Activated CD4-positive, alpha-beta memory T cell treated with anti-CD3 and anti-CD28 coated beads for 36 hours (primary cell): ENCODE measurements at places on chromosomes 3 and 15. TPM values are rescaled to one million over a fixed set of nuclear protein-coding genes. Genes with fewer than 3 reads are reported as not detected.

DNA sequence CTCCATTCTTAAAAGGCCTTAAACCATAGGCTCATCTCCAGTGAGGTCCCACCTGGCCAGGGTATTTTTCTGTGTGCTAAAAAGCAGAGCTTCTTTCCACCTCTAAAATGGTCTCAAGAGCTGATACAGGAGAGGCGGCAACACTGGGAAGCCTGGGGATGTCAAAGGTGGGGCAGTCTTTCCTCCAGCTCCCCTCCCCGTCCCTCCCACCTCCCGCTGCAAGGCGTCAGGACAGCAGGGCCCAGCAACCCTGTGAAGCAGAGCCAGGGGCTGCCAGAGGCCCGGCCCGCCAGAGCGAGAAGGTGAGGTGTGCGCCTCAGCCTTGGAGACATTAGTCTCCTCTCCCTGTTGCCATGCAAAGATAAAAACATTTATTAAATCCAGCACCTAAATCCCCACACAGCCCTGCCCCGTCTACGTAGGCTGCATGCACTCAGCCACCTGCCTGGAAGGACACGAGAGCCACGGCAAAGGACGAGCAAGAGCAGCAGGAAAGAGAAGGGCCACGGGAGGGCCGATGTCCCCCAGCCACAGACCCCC lies 75.6 kb downstream of the FAM174B start:
- no peak for DNase-seq
- H3K27ac ChIP-seq, result no peak overlapping the region

DNA sequence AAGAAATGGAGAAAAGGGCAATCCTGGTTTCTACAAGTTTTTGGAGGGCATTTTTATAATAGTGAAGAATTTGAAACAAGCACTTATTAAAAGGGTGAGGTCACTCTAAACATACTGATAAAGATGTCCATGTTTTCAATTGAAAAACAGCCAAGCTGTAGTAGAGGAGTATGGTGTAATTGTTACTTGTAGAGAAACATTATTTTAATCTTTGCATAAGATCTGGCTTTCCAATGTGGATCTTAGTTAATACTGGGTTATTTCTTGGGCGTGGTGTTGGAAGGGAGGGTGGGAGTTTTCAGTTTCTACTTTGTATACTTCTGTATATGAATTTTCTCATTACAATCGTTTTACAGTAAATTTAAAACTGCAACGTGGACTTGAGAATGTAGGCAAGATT lies 22.8 kb downstream of the MORF4L1 start:
- no peaks in the 10 kb centered on the region for H3K27me3 ChIP-seq
- DNase-seq, result no peak
- no peak overlapping the region for H3K27ac ChIP-seq

- peaks cover 23% of the 10 kb centered on the region for H3K27me3 ChIP-seq
- no peaks in the 10 kb centered on the region for H3K36me3 ChIP-seq
- H3K27ac ChIP-seq, result no peak overlapping the region
- peaks cover 3% of the 10 kb centered on the region for H3K4me1 ChIP-seq
- no peak for DNase-seq
Measured at GRCh38 chr3:139332092-139332491, 11.7 kb upstream of the MRPS22 start.

DNA sequence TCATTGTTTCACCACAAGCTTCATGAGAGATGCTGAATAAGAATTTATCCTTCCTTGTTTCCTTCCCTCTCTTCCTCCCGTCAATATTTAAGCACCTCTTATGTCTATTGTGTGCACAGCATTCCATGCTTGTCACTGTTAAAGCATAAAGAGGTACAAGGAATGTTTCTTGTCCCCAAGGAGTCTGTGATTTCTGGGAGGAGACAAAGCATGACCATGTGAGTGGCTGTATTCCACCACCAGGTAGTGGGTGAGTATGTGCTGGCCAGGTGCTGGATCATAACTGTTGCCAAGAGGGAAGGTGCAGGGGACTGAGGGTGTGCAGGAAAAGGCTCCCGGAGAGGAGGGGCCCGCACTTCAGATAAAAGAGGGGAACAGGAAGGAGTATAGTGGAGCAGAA lies 62.9 kb upstream of the GSK3B start:
- H3K4me3 ChIP-seq, result no peak overlapping the region
- H3K27me3 ChIP-seq, result peaks cover 3% of the 10 kb centered on the region
- no peak for DNase-seq
- peaks cover 9% of the 10 kb centered on the region for H3K36me3 ChIP-seq

The SMAD6 gene
- 0.07 TPM for total RNA-seq
